Activated CD4-positive, alpha-beta T cell treated with anti-CD3 and anti-CD28 coated beads, Interleukin-2, amount 10 ng/mL, durations not matched to agents 7 days and 5 days (primary cell): ENCODE measurements at places on chromosomes 2 and 18. TPM values are rescaled to one million over a fixed set of nuclear protein-coding genes. Genes with fewer than 3 reads are reported as not detected.

GRCh38 chr2:37643730-37644078 lies 27.7 kb downstream of the CDC42EP3 start:
- no peak overlapping the region for H3K27ac ChIP-seq
- H3K36me3 ChIP-seq, result peaks cover 79% of the 10 kb centered on the region
- DNase-seq, result no peak
- H3K4me3 ChIP-seq, result no peak overlapping the region
- no peaks in the 10 kb centered on the region for H3K27me3 ChIP-seq

DNA sequence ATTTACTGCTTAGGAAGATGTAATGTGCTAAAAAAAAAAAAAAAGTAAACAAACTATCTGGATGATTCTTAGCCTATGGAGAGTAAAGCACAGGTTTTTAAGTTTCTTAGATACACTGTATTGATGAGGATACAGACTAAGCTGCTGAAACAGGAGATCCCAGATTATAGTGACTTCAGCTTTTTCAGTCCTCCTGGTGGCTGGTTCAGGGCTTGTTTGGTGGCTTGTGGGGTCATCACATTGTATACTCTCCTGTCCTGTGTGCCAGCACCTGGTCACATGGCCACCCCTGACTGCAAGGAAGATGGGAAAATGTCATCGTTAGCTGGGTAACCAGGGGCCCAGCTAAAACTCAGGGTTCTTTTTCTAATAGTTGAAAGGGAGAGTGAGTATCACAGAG lies 31.4 kb downstream of the RAB31 start:
- no peak overlapping the region for H3K4me3 ChIP-seq
- no peaks in the 10 kb centered on the region for H3K36me3 ChIP-seq
- H3K4me1 ChIP-seq, result peaks cover 12% of the 10 kb centered on the region
- H3K27me3 ChIP-seq, result peaks cover 31% of the 10 kb centered on the region

DNA sequence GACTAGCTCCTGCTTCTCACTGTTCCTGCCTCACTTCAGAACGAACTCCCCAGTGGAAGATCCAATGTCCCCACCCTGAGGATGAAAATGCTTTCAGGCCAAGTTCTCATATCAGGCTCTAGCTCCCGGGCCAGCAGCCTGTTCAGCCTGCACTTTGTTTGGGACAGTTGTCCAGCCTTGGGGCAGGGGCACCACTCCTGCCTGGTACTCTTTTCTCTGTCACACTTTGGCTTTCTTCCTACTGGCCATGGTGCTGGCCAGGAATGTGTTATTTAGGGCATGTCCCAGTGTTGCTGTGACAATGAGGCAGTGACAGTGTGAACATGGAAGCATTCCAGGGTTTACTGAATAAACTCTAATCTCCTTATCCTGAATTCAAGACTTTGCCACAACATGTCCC lies 154.1 kb downstream of the GALNT14 start:
- no peaks in the 10 kb centered on the region for H3K27me3 ChIP-seq
- no peak for DNase-seq
- no peak overlapping the region for H3K27ac ChIP-seq
- no peaks in the 10 kb centered on the region for H3K36me3 ChIP-seq
- H3K4me1 ChIP-seq, result no peaks in the 10 kb centered on the region
- H3K4me3 ChIP-seq, result no peak overlapping the region

DNA sequence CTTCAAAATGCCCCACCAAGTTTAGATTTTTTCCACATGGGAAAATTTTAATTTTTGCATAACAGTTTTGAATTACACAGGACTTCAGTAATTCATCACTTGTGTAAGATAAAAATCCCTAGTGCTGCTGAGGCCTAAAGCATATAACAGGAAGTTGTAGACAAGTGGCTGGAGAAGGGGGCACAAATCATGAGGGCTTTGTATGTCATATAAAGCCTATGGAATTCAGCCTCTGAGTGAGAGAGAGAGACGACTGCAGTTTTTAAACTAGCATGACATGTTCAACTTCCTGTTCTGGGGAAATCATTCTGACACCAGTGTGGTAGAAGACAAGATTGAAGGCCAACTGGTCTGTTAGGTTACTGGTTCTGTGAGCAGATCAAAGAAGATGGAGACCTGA lies 187.3 kb upstream of the CHST9 start:
- H3K27ac ChIP-seq, result no peak overlapping the region
- H3K4me1 ChIP-seq, result no peaks in the 10 kb centered on the region
- DNase-seq, result no peak
- no peak overlapping the region for H3K4me3 ChIP-seq
- no peaks in the 10 kb centered on the region for H3K27me3 ChIP-seq

- no peak overlapping the region for H3K27ac ChIP-seq
- H3K27me3 ChIP-seq, result peaks cover 2% of the 10 kb centered on the region
- no peak overlapping the region for H3K4me3 ChIP-seq
- peaks cover 15% of the 10 kb centered on the region for H3K4me1 ChIP-seq
Measured at GRCh38 chr18:10094154-10094553, 180.3 kb downstream of the VAPA start.

DNA sequence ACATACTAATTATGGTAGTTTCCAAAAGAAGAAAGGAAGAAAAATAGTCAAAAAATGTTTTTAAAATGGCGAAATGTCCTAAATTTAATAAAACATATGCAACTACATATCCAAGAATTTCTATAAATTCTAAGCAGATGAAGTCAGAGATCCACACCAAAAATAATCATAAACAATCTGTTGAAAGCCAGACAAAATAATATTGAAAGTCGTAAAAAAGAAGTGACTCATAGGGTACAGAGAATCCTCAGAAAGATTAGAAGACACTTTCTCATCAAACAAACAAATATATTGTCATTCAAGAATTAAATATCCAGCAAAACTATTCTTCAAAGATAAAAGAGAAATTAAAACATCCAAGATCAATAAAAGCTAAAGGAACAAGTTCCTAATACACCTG lies 281.4 kb upstream of the ZNF804A start:
- no peak for DNase-seq
- H3K4me1 ChIP-seq, result no peaks in the 10 kb centered on the region
- no peak overlapping the region for H3K27ac ChIP-seq
- H3K36me3 ChIP-seq, result no peaks in the 10 kb centered on the region

DNA sequence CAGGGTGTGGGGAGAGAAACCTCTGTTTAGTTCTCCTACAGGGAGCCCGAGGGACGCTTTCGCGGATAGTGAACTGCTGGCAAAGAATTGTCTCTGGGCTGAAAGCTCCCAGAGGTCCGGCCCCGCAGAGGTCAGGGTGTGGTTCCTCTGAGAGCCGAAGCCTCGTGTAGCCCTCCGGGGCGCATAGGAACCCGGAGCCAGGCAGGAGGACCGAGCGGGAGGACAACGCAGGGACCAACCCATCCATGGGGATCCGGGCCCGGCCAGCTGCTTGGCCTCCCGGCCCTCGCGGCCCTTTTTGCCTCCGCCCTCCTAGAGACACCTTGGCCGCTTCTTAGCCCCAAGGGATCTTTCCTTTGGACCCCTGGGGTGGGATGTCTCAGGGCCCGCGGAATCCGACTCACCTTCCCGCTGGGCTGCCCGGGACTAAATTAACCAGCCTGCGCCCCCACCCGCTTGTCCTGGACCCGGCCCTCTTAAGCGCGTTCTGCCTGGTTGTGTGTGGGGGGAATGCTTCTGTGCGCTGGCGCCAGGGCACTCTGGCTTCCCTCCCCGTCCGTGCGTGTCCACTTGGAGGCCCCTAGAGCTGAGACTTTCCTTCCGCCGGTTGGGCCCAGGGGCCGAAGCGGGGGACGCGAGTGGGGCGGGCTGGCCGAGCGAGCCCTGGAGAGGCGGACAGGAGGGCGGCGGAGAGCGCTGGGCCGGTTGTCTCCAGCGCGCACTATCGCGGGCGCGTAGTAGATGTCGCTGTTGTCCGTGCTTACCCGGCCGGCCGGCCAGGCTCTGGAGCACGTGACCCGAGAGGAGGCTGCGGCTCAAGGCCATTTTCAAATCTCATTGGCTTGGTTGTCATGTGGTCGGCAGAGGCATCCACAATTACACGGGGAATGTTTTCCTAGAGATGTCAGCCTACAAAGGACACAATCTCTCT lies at the start of gene HOXD10:
HOXD10 (plus strand) TSS at position 896 of the 931 bp plus-strand sequence. CDS start 56 bp downstream, outside the sequence.
- peaks cover 7% of the 10 kb centered on the region for H3K4me1 ChIP-seq
- peak within 1 kb of the TSS; percentile 15 for H3K4me3 ChIP-seq
- peaks cover 4% of the 10 kb centered on the region for H3K36me3 ChIP-seq

GRCh38 chr2:9641641-9642040 lies 10.8 kb upstream of the YWHAQ start:
- H3K4me1 ChIP-seq, result peaks cover 34% of the 10 kb centered on the region
- peak overlapping the region; percentile 71 for H3K27ac ChIP-seq
- H3K36me3 ChIP-seq, result no peaks in the 10 kb centered on the region
- H3K4me3 ChIP-seq, result peak overlapping the region; percentile 43

Gene FAM98A
- total RNA-seq, result 33.7 TPM

DNA sequence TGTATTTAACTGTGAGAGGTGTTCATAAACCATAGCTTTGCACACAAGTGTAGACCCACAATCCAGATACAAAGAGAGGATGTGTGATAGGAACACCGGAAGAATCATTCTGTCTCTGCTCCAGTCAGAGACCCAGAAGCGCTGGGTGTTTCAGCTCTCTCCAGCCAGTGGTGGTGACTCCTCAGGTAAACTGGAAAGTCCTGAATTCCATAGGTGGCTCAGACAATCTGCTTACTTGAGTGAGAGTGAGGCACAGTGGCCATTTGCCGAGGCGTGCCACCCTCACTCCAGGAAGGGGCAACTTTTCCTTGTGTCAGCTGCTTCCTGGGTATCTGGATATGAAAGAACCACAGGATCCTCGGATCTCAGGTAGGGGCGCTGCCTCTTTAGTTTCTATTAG lies 171.5 kb downstream of the KCNS3 start:
- DNase-seq, result no peak
- H3K27me3 ChIP-seq, result no peaks in the 10 kb centered on the region
- H3K4me1 ChIP-seq, result no peaks in the 10 kb centered on the region
- no peak overlapping the region for H3K27ac ChIP-seq

DNA sequence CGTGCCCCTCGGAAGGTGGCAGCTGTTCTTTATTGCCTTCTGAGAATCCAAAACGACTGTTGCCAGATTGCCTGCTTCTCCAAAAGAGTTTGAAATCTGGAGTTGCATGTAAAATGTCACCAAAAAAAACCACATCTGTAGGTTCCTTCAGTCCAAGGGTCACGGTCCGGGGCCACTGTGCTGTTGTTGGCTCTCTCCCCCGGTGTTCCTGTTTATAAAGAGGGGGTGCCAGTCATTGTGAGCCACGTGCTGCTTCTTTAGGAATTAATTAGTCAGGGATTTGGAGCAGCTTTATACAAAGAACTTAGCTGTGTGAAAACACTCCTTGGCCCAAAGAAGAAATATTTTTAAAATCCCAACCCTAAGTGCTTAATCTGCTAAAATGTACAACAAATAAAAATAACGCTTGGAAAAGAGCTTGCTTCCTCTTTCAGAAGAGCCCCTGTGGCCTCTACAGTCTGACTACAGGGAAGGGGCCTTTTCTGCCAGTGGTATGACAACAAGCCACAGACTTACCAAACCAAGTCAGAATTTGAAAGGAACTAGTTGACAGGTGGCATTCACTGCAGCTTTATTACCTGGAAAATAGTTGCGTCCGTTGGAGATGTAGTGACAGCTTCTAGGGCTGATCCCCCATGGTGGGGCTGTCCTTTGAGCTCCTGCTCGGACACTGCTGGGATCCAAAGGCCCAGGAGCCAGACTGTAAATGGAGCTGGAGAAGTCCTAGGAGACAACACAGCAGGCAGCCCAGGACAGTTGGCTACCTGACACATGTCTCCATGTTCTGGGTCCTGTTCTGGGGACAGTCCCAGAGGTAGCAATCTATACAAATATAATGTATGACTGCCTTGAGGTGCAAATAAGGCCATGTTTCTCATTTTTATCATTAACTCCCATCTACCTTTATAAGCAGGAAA lies 84.5 kb upstream of the SLC1A4 start:
- no peak for DNase-seq
- H3K36me3 ChIP-seq, result no peaks in the 10 kb centered on the region
- no peak overlapping the region for H3K27ac ChIP-seq
- peaks cover 12% of the 10 kb centered on the region for H3K27me3 ChIP-seq
- H3K4me1 ChIP-seq, result peaks cover 6% of the 10 kb centered on the region

DNA sequence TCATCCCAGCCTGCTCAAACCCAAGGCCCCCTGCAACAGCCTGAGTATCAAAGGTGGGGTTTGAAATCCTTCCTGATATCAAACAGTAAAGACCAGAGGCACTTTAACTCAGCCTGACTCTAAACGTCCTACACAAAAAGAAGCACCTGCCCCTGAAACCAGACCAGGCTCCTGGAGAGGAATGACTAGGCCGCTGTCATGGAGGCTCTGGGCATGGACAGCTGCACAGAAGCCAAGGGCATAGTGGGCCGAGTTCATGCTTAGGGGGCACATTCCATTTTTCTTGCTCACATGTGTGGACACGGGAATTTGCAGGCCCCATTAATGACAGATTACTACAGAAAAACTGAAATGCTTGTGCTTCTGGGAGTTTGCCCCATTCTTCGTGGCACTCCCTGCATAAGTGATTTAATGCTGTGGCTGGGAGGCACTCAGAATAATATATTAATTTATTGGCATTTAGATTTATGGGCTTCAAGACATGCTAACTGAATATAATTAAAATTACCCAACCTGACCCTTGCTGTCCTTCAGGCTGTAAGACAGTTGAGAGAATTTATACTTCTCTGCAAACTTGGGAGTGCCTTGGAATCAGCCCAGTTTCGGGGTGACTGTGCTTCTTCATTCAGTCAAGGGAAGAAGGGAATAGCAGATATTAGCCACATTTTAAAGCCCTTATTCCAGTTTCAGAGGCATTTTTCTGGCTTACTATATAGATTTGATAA lies 105.5 kb downstream of the GYPC start:
- H3K27ac ChIP-seq, result peak overlapping the region; percentile 96
- H3K4me1 ChIP-seq, result peaks cover 68% of the 10 kb centered on the region
- peak overlapping the region; percentile 65 for H3K4me3 ChIP-seq
- DNase-seq, result no peak

DNA sequence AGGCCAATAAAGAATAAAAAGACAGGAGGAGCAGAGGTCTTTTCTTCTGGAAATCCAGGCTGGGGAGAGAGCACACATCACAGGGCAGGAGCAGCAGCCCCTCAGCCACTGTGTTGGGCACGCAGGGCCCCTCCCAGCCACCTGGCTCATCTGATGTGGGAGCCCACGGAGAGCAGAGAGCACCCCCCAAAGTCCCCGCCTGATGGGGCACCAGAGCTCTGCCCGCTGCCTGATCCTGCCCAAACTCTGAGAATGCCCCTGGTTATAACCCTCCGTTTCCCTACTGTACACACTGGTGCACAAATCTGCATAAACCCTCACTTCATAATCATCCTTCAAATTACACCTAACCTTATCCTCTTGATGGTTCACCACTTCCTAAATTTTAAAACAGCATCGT lies 111.3 kb downstream of the HDAC4 start:
- no peaks in the 10 kb centered on the region for H3K27me3 ChIP-seq
- DNase-seq, result peak; percentile 38
- H3K36me3 ChIP-seq, result peaks cover 32% of the 10 kb centered on the region
- peak overlapping the region; percentile 73 for H3K4me3 ChIP-seq

Gene CXCR2
- 0.20 TPM for total RNA-seq

Gene ITPRIPL1
- total RNA-seq, result 39.2 TPM
